ENCODE measurements at places on chromosomes 2 and 18.
A peak's percentile ranks its signal among the peaks of the same experiment; 100 is the strongest.

GRCh38 chr18:7059276-7059675 is 58.3 kb downstream of the LAMA1 start:
- no peak for DNase-seq

DNA sequence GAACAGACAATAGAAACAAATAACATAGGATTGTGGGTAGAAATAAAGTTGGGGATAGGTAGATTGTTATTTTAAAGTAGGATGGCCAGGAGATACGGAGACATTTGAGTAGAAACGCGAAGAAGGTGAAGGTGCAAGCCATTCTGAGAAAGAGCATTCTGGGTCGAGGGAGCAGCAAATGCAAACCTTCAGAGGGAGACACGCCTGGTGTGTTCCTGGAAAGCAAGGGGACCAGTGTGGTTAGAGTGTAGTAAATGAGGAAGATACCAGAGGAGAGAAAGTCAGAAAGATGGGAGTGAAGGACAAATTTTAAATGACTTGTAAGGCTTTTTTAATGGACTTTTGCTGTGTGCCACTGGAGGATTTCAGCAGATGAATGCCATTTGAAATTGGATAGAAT is 1.7 kb downstream of the CYP20A1 start:
- DNase-seq, result peak; percentile 14

- DNase-seq, result no peak
Measured at GRCh38 chr18:70684821-70685220, 396.0 kb downstream of the SOCS6 start.

GRCh38 chr2:127961729-127962128 is 66.1 kb downstream of the SAP130 start:
- no peak for DNase-seq

DNA sequence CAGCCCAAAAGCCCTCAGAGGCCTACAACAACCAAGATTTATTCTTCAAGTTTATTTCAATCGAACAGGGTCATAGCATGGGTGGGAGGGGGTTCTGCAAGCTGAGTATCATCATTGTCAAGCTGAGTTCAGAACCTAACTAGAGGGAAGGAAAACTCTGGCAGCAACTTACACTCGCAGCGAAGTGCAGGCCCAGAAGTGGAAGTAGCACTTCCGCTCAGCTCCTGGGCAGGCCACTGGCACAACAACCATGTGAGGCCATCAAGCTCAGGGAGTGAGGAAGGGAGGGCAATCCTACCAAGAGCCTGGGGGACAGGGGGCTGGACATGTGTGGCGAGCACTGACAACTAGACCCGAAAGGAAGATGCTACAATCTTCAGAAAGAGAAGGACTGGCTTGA is 4.8 kb downstream of the UXS1 start:
- DNase-seq, result peak; percentile 24

DNA sequence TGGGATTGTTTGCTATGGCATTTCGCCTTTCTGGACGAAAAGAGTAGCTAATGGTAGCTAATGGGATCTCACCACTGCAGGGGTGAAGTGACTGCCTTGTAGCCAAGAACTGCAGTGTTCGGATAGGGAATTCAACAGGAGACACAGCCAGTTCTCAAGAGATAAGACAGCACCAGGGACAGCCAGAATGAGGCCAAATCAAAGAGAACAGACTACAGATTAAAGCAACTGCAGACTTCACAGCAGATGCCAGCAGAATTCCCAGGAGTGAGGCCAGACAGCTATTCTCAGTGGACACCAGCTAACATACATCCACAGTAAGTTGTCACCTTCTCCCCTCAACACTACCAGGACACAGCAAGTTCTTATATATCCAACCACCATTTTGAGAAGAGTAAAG is 124.0 kb downstream of the PLA2R1 start:
- DNase-seq, result no peak

GRCh38 chr18:77059294-77059916 is 73.2 kb downstream of the MBP start:
- peak; percentile 59 for DNase-seq

DNA sequence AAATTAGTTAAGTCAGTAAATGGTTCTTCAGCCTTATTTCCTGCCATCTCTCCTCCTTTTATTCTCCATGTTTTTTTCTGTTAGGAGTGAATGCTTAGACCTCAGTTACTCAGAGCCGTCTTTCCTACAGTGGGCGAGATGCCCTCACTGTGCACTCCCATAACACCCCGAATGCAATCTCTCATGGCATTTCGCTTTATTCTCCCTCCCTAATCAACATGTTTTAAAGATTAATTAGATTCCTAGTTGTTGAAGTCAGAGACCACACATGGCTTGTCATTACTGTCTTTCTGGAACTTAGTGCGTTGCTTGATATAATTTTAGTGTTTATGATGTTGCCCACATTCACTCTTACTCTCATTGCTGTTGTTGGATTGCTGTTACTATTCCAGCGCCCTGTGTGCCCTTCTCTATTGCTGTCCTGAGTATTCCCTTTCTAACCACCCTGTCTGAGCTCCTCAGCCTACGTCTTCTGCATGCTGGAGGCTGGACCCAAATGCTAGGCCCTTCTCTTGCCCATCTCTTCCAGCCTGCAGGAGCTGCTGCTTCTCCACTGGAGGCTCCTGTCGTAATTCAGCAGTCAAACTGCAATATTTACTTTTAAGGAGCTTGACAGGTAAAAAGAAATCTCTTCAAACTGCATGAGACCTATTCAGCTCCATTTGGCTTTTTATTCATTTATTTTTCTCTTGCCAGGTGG is 99.3 kb downstream of the MAP2 start:
- DNase-seq, result no peak

GRCh38 chr18:14908541-14908940 is 160.6 kb downstream of the ANKRD30B start:
- DNase-seq, result no peak

DNA sequence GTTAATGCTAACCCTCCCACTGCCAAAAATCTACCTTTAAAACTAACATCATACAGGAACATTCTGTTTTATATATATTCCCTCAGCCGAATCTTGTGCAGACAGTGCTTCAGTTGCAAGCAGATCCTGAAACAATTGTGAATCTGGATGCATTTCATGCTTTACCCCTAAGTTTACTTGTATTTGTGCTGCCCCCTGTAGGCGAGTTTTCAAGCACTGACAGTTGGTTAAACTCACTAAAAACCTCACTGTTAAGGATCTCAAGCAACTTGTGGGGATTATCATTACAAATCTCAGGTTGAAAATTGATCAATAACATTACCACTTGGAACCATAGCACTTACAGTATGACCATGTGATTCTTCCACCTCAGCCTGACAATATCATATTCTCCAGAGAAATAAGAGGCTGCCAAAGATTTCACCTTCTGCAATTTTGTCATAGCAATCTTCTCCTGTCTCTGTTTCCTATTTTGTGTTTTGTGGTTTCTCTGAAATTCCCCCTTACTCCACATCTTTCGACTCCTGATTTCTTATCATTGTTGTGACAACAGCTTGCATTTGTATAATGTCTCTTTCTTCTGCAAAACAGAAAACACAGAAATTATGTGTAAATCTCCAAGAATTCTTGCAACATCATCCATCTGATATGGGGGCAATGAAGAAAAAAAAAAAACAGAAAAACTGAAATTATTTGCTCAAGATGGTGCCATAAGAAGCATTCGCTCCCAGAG is 354.6 kb upstream of the SETBP1 start:
- DNase-seq, result peak; percentile 27

GRCh38 chr2:188235364-188235763 is 56.3 kb upstream of the GULP1 start:
- no peak for DNase-seq

DNA sequence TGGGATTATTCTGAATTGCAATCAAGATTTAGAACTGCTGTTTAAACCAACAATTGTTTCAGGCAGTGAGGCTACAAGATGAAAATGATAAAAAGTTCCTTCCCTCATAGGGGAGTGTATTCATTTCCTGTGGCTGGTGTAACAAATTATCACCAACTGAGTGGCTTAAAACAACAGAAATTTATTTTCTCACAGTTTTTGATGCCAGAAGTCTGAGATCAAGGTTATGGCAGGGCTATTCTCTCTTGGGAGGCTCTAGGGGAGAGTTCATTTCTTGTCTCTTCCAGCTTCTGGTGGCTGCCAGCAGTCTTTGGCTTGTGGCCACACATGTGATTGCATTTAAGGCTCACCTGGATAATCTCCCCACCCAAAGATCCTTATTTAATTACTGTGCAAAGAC is 290.5 kb upstream of the ZSWIM2 start:
- no peak for DNase-seq

- no peak for DNase-seq
Measured at GRCh38 chr2:30741576-30741975, 65.7 kb downstream of the CAPN13 start.

- DNase-seq, result no peak
Measured at GRCh38 chr2:182166841-182167240, 181.2 kb downstream of the PPP1R1C start.

DNA sequence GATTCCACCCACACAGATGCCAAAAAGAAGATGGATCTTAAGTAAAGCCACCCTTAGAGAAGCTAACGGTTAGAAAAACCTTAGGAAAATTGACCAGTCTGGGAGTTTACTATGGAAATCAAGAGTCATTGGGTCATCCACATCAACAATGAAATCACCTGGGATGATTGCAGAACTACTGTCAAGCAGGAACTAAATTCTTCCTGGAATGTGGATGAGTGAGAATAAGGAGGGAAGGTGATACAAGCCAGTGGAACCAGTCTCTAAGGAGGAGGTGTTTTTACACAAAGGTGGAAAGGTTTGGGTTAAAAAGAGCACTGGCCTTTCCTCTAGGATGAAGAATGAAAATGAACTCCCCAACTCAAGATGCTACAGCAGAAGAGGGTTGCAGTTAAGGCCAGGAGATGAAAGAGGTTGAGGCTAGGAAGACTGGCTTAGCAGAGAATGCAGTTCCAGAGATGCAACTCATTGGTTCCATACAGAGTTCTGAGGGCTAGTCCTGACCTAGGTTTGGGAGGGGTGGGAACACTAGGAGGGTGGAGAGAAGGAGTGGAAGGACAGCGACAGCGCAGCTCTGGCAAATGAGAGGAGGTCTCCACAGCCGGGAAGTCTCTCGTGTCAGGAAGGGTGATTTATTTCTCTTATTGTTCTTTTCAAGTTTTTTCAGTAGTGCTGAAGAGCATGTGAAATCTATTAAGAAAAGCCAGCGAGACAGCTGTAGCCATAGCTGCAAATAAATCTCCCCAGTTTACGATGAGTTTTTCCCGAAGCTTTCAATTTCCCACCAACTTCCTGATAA is 27.7 kb upstream of the KDM3A start:
- DNase-seq, result no peak

- DNase-seq, result no peak
Measured at GRCh38 chr2:108593547-108594098, 59.4 kb downstream of the LIMS1 start.

GRCh38 chr2:8116661-8117060 is 565.2 kb upstream of the ID2 start:
- DNase-seq, result no peak

GRCh38 chr2:130766711-130767407 is 11.5 kb downstream of the AMER3 start:
- DNase-seq, result no peak

- DNase-seq, result no peak
Measured at GRCh38 chr18:58723810-58724602, 52.7 kb downstream of the MALT1 start.

DNA sequence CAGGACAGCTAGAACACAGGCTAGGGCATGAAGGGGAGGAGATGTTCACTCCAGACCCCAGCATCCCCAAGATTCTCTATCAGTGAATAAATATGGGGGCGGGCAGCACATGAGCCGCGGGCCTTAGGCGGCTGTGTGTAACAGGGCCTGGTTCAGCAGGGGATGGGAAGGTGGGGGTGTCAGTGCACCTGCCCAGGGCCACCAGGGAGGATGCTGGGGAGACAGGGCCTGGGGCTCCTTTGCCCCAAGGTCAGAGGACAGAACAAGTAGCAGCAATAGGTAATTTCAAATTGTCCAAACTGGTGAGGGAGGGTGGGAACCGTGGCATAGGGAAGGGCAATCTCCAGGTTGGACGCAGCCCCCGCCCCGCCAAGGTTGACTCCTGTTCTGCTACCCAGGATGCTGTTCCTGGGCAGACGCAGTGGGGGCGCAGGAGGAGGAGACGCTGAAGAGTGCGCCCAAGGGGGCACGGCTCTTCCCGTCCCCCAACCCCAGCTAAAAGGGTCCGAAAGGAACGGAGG is 16.2 kb downstream of the CYP26B1 start:
- no peak for DNase-seq

Measured in AML-193 (cell line).